Psoas muscle (tissue), 8 donors: ENCODE measurements at places on chromosomes 12 and 14.

- no peak for DNase-seq
Observed at GRCh38 chr12:4829161-4829792, 80.4 kb upstream of the KCNA1 start.

DNA sequence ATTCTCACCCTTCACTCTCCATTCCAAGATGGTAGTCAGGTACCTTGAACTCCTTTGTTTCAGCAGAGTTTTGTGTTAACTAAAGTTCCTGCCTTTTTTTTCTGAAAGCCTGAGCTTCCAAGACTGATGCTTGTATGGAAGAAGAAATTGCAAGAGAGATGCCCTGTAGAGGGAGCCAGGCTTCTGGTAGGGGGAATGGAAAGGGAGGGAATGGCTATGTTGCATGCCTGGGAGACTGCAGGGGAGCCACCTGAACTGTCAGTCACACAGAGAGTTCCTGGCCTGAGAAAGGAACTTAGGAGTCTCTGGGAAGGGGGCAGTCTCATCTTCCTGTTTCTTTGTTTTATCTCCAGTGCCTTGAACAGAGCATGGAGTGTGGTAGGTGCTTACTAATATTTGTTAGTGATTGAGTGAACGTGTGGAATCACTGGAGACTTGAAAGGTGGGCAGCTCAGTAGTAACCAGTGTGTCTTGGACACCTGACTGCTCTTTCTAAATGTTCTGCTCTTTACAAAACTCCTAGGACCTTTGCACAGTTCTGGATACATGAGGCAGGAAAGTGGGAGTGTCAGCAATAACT, 132.2 kb downstream of the ANO4 start:
- no peak for DNase-seq

- no peak for DNase-seq
Observed at GRCh38 chr12:108630481-108631207, 3.0 kb downstream of the SELPLG start.

- no peak for DNase-seq
Observed at GRCh38 chr12:49010092-49010668, 8.4 kb downstream of the PRKAG1 start.

DNA sequence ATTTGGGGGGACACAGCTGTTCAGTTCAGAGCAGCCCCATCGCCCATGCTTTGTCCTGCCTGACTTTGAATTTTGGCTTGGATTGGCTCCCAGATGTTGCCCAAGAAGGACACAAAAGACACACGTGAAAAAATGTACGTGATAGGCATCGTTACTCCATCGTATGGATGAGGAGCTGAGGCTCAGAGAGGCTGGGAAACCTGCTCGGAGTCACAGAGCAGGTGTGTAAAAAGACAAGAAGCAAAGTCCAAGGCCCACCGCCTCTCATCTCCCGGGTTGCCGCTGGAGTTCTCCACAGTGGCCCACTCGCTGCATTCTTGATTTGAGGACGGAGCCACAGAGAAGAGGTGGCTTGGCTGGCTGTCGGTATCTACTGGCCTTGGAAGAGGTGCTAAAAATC, 41.0 kb upstream of the BEGAIN start:
- DNase-seq: no peak

DNA sequence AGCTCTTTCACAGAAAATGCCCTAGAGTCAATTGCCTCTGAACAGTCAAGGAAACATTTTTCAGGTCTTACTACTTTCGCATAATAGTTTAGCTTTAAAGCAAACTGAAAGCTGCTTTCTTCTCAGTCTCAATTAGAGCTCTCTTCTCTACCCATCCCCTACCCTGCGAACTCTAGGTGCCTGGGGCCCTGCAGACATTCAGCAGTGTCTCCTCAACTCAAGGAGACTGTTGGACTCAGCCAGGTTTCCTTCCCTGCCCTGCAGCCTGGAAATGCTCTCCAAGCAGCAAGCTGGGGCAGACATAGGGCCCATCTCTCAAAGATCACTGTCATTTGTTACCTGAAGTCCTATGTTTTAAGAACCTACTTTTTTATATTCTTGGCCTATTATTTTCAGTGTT, 312.5 kb upstream of the PRICKLE1 start:
- no peak for DNase-seq

DNA sequence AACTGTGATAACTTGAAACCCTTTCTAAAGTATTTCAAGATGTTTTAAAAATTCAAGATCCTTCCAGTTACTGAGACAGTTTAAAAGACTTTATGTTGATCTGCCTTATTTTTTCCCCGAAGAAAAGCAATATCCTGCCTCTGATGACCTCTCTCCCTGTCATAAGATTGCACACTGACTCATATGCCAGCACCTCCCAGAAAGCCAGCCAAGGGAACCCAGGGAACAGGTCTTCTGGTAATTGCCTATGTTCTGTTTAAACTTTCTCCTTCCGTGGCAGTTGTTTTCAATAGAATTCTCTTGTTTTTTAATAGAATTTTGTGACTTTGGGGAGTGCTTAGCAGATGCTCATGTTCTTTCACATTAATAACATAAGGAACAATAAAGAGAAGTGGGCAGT, 300.2 kb upstream of the PRKD1 start:
- peak; percentile 61 for DNase-seq

- no peak for DNase-seq
Observed at GRCh38 chr12:59548930-59549329, 46.9 kb upstream of the SLC16A7 start.

- no peak for DNase-seq
Observed at GRCh38 chr14:70655110-70655826, 13.6 kb downstream of the TTC9 start.
